ENCODE measurements at places on chromosomes 12 and 14.

GRCh38 chr12:111166779-111167540 is 201.9 kb downstream of the PHETA1 start:
- DNase-seq = no peak

DNA sequence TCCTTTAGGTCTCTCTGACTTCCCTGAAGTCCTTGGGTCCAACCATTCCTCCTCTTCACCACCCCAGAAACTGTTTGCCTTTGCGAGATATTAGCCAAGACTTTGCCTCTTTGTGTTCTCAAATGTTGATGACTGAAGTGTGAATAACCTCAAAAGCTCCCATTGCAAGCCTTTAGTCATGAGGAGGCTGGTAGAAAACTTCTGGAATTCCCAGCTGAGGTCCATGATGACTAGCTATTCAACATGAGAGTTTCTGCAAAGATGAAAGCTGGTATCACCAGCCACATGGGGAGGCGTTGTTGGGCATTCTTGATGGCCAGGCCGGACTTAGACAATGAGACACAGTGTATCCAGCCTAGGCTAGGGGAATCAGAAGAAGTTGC is 111.7 kb downstream of the TBX5 start:
- DNase-seq = no peak

- no peak for DNase-seq
Observed at GRCh38 chr14:72844524-72844923, 49.4 kb downstream of the DPF3 start.

GRCh38 chr14:58002618-58003017 is 136.7 kb upstream of the SLC35F4 start:
- DNase-seq = no peak

DNA sequence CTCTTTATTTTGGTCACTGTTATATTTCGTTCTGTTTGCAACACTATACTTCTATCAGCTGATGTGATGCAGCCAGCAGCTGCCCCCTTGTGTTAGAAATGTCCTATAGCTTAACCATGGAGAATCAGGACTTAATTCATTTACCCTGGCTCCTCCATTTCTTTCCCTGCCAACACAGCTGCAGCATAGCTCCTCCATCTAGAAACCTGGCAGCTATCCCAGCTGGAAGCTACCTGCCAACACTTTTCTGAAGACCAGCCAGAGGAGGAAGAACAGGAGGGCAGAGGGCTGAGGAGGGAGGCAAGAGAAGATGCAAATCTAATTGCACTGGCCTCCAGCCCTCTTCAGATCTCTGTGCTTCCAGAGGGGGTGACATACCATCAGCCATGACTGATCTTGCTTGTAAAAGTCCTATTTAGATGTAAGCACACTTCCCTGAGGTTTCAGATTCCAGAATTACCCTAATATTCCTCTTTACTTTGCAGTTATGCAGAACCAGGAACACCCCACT is 156.8 kb upstream of the TMEM260 start:
- no peak for DNase-seq

GRCh38 chr12:89708565-89709156 is at the start of gene ATP2B1:
TSS of gene ATP2B1 (minus strand) at chr12:89708838. CDS start at chr12:89655886, 52,952 bp downstream.
- peak; percentile 62 for DNase-seq

DNA sequence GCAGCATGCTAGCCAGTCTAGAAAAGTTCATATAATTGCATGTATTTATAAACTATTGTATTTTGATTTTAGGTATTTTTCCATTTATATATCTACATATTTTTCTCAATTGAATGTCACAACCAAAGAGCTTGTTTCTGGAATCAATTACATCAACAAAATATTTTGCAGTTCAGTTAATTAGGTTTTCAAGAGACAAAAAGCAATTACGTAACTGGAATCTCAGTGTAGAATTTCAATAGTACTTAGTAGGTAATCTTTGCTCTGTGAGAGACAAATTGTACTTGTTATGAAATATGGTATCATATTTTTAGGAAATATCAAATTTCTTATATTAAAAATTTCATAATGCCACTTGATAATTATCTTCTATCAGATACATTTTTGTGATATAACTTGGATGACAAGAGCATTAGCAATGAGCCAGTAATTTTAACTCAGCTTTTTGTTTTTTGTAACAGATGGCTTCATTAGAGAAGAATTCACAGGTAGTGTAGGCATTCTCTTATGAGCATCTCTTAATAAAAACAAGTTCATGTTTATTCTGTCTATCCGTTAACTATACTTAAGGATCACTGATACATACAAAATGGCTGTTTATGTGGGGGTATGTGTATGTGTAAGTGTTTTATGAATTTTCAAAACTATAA is 774.7 kb downstream of the C12orf50 start:
- DNase-seq = no peak

- no peak for DNase-seq
Observed at GRCh38 chr12:131671871-131672270, 39.0 kb upstream of the SFSWAP start.

GRCh38 chr12:65450625-65451024 is 172.1 kb downstream of the MSRB3 start:
- DNase-seq = no peak

DNA sequence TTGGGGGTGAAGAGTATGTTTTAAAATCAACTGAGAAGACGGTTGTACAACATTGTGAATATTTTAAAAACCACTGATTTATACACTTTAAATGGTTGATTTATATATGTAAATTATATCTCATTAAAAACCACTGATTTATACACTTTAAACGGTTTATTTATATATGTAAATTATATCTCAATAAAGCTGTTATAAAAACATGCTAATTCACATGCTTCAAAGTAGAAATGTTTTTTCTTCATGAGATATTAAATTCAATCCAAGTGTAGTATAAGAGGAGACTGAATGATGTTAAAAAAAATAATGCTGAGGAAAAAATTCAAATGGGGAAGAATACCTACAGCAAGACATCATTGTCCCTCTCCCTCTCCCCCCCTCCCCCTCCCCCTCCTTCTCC is 92.9 kb downstream of the ATXN2 start:
- no peak for DNase-seq

GRCh38 chr14:72723858-72724530 is 169.9 kb downstream of the DPF3 start:
- DNase-seq = no peak

GRCh38 chr12:105219261-105220028 is 16.5 kb downstream of the APPL2 start:
- no peak for DNase-seq

- DNase-seq = no peak
Observed at GRCh38 chr12:13147688-13148484, 44.4 kb upstream of the GSG1 start.

DNA sequence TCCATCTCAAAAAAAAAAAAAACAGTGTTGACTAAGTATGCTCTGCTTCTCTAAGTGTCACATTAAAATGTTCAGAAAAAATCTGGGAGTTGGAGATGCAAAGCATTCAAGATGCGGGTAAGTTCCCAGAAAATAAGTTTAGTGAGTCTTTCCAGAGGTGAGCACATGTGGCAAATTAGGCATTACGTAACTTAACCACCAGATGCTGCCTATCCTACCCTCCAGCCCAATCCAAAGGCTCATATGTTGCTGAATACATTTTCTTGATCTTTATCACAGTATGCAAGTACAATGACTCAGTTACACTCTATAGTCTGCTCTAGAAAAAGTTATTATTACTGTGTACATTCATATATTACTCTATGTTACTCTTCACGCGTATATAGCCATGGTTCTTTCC is 3.6 kb downstream of the SLC2A14 start:
- no peak for DNase-seq

DNA sequence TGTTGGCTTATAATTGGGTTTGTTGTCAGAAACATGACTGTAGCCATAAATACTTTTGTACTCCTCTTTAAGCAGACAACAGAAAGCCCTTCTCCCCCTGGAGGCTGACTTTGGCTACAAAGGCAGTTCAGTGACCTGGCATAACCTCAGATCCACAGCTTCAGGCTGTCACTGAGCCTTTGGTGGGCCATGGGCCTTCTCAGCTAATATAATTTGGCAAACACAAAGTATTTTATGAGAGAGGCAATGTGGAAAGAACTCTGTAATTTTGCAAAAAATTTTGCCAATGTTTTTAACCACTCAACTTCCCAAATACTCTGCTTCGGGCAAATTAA is 15.5 kb upstream of the MGP start:
- DNase-seq = no peak

GRCh38 chr14:32083789-32084188 is 6.7 kb downstream of the ARHGAP5 start:
- no peak for DNase-seq

DNA sequence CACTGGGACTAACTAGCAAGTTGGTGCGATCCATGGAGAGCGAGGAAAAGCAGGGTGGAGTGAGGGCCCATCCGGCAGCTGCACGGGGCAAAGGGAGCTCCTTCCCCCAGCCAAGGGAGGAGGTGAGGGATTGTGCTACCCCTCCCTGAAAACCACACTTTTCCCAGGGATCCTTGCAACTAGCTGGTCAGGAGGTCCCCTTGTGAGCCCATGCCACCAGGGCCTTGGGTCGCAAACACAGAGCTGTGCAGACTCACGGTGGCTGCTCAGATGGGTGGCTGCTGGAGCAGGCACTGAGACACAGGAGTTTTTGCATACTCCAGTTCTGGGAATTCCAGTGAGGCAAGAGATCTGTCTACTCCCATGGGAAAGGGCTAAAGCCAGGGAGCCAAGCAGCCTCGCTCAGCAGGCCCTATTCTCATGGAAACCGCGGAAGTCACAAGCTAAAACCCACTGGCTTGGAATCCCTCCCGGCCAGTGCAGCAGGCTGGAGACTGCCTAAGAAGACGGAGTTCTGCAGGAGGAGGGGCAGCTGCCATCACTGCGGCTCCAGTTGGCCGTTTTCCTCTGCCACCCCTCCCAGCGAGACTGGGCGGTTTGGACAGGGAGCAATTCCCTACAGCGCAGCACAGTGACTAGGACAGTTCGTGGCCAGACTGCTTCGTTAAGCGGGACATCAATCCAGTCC is 10.9 kb upstream of the ZNF705A start:
- DNase-seq = no peak

DNA sequence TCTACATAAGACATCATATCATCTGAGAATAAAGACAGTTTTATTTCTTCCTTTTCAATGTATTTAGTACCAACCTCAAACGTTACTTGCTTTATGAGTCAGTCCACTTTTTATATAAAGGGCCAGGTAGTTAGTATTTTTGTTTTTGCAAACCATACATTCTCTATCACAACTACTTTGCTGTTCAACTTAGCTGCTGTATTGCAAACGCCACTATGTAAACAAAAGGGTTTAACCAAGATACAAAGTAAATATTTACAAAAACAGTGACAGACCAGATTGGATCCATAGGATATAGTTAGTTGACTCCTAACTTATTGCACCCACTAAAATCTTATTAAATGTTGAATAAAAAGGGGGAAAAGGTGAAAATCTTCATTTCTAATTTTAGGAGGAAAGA is 87.7 kb upstream of the FOXG1 start:
- no peak for DNase-seq

DNA sequence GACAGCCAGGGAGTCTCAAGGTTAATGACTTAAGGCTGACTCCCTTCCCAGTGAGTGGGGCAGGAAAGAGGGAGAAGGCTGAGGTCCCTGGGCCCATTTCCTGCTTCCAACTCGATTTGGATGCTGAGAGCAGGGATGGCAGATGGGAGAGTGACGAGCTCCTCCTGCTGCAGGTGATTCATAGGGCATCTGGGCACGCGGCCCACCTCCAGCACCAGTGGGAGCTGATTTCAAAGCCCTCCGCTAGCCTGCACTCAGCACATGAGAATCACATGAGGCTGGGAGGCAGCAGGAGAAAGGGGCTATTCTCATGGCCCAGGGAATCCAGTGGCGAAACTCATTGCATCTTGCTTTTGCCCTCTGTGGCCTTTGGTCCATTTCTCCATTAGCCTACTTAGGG is 90.8 kb downstream of the SSPN start:
- no peak for DNase-seq

DNA sequence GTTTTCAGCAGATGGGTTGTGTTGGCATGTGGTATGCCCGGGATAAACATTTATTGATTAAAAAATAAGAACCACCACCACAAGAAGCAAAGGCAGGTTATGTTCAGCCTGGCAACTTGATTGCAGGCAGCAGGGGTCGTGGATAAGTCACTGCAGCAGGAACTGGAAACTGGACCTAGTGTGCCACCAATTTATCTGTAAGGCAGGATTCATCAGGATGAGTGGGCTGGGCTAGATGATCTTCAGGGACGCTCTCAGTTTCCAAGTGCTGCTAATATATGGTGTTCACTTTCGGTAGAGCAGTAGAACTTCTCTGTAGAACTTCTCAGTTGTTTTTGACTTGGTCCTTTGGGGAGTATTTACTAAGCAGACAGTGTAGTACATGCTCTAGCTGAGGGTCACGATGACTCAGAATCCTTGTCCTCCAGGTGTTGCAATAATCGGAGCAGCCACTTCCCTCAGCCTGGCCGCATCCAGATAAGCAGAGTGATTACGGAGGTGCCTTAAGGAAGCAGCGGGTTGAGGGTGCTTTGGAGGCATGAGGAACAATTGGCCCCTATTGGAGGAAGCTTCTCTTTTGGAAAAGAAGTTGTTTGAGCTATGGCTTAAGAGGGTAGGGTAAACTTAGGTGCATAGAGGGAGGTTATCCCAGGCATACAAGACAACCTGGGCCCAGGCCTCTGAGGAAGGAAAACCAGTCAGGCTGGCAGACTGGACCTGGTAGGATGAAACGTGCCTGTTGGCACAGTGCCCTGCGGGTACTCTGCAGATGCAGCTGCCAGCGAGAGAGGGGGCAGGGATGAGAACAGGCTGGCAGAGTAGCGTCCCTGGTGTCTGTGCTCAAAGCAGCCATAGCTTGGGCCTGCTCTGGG is 104.0 kb downstream of the GPR135 start:
- DNase-seq = no peak

DNA sequence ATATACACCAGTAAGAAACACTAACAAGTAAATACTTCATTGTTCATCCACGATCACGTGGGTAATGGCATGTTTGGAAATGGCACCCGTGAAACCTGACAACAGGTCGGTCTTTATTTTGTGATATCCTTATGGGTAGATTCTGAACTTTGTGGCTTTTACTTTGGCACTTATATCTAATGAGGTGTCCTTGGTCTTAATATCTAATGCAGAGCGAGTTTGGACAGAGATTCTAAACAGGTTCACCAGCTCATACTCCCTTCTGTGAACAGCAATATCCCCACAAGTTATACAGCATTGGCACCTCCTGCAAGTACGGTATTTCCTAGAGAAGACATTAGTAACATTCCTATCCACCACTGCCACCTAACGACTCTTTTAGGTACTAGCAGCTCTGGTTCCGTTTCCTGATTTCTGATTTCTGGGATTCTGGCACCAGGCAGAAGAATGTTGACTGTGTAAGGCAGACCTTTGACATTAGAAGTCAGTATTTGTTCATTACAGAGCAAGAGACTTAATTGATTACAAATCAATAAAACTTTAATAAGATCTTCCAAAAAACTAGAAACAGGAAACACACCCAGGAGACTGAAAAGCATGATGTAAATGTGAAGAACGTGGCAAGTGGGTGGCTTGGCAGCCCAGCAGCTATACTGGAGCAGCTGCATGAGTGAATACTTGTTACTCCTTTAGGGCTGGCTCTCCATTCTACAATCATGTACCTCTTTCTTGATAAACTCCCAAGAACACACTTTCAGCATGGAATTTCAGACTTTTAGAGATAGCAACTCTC is 2.5 kb downstream of the ANG start:
- no peak for DNase-seq

GRCh38 chr12:93571925-93572711 is at the start of gene SOCS2:
TSS of gene SOCS2 (plus strand) at chr12:93572675. CDS start at chr12:93572898, 223 bp downstream.
- no peak for DNase-seq

GRCh38 chr12:91991399-91992187 is 154.1 kb downstream of the BTG1 start:
- DNase-seq = no peak

All from GM18507 (cell line).